ENCODE measurements at places on chromosomes 7 and 10.

DNA sequence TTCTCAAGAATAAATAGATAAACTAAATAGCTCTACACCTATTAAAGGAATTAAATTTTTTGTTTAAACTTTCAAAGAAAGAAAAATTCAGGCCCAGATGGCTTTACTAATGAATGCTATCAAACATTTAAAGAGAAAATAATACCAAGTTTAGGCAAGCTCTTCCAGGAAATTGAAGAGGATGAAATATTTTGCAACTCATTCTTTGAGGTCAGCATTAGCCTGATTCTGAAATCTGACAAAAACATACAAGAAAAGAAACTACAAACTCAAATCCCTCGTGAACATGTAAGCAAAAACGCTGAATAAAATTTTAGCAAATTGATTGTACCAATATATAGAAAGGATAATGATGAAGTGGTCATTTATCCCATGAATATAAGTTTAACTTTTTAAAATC, 93.4 kb downstream of the RTKN2 start:
- DNase-seq: peak; percentile 33

DNA sequence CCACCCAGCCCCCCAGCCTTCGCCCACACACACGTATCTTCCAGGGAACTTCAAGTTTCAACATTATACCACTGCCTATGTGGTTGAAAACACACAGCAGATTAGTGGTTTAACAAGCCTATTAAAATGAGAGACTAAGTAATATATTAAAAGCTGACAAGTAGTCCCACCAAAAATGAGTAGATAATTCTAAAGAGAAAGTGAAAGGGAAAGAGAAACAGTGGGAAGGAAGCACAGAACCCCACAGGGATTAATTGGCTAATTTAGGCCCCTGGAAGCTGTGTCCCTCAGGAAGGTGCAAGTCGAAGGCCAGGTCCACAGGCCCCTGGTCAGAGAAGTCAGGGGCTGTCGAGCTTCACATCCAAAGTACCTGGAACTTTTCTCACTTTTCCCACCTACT, 210.5 kb upstream of the YAE1 start:
- DNase-seq: no peak

DNA sequence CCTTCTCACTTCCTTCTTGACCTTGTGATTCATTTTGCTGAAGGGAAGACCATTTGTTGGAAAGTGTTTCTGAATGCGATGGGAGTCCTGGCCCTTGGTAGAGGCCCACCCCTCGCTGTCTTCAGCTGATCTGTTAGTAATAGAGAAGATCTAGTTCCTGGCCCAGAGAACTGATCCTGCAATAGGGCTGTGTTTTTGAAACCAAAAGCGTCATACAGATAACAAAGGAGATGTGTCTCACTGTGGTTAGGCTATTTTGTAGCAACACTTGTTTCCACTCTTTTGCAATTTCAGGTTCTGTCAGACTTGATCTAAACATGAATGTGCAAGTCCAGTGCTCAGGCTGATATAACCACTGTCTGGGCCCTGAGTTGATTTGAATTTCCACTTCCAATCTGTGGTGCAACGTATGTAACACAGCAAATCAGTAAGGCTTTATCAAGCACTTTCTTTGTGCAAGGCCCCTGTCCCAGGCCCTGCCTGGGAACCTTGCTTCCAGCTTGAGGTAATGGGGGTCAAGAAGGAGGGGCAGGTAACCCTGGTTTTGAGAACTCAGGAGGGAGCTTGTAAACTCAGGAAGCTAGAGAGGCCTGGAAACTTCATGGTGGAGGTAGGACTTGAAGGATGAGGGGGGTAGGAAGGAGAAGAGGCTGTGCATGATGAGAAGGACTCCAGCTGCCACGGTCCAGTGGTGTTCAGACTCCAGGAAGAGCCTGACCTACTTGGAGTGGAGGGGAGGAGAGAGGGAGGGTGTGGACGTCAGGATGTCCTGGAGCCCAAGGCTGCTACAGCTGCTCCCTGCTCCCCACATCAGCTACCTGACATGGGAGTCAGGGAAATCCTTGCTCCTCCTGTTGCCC, 42.2 kb upstream of the SRGN start:
- DNase-seq: peak; percentile 79

DNA sequence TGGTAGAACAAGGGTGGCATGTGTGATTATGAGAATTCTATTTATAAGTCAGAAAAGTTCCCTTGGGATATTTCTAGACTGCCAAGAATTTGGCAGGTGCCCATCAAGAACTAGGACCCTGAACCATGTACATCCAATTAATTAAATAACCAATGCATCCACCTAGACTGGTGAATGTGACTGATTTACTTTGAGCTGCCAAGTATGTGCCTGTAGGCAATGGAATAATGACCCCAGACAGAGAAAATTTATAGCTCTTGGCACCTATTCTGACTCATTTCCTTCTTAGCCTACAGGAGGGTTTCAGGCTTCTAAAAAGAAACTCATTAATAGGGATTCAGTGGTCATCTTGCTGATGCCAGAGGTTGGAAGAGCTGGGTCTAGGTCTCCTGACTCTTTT, 54.9 kb downstream of the KCNH2 start:
- DNase-seq: no peak

Measured in fibroblast of the aortic adventitia (primary cell).